ENCODE measurements at places on chromosomes 12 and 14. TPM values are rescaled to one million over a fixed set of nuclear protein-coding genes. Genes with fewer than 3 reads are reported as not detected.
A peak's percentile ranks its signal among the peaks of the same experiment; 100 is the strongest.

DNA sequence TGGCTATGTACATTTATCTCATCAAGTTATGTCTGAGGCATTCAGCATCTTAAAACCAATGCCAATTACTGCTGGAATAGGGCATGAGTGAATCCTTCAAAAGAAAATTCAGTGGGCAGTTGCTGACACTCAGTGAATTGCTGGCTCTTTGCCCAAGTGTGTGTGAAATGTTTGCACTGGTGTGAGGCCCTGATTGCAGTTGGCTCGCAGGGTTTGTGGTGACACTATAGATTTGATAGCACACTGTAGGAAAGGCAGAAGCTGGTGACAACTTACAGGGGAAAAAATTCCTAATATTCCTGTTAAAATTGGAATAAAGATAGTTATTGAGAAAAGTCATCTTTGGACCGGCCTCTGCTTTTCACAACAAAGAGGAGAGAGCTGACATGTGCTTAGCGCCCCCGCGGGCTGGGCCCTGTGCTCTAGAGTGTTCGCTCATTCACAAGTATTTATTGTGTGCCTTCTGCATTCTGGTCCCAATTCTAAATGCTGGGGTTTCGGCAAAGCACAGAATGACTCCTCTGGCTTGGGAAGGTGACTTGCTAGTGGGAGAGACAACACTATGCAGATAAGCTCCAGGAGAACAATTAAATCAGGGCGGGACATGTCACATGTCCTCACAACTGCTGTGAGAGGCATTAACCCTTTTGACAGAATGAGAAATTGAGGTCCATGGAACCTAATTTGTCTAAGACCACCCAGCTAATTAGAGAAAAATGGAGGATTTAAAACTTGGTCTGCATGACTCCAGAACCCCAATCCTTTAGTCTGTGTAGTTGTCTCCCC lies 418.7 kb downstream of the NPAS3 start:
- no peak for DNase-seq

GRCh38 chr12:29754235-29755189 lies 29.2 kb downstream of the TMTC1 start:
- DNase-seq = no peak

DNA sequence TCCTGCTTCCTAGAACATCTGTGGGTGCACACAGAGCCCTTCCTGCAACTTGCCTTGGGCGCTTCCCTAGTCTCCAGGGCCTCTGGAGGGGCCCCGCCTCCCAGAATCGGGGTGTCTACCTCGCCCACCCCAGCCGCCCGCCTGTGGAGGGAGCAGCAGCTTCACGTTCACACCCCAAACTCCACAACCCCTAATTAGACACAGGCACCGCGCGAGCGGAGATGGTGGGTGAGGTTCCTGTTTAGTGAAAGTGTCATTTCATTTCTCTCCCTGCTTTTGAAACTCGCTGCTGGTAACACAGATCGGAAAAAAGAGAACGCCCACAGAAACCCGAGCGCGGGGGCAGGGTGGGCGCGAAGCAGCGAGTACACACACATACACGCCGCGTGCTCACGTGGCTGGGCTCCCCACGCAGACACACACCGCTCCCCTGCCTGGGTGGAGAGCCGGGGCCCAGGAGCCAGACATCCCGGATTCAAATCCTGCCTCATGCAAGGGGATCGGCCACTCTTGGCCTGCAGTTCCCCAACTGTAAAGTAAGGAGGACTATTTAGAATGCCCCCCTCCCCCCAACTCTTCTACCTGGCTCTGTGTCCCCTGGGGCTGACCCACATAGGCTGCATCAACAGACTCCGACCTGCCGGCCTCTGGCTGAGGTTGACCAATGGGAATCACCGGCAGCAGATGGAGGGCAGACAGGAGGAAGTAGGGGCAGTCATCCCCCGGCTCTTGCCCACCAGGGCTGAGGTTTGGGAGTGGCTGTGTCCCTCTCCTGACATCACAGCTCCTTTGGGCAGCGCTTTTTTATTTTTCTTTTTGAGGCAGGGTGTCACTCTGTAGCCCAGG lies 79.2 kb upstream of the NCOR2 start:
- DNase-seq = no peak

GRCh38 chr14:21846227-21846885 lies 172.7 kb upstream of the OR4E1 start:
- DNase-seq = peak; percentile 64

DNA sequence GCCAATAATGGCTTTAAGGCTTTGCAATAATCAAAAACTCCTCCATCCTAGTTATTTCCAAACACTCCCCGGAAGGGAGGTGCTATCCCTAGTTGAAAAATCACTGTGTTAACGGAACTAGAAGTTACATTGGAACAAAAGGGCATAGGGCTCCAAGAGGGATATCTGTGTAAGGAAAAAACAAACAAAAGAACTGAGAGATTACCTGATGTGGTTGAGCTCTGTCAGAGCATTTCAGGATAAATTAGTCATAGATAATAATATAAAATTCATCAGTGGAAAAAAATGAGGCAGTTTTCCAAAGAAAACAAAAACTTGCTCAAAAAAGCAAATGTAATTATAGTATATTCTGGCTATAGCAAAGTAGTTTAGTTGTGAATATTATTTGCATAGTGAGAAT lies 27.4 kb upstream of the PAPLN start:
- DNase-seq = no peak

DNA sequence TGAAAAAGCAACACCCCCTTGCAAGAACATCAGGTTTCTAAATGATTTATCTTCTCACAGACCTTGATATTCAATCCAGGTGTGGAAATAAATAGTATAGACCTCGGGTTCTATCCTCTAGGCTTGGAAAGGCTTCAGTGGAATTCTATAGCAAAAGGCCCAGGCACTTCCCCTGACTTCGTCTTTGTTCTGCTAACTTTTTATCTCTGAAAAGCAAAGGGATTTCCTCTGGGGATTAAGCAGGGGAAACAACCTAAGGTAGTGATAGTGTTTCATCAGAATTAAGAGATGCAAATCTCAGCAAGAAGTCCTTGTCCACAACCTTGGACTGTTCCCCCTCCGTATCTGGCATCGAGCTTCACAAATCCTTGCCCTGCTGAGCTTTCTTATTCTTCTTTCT lies 59.5 kb upstream of the DUSP6 start:
- no peak for DNase-seq

DNA sequence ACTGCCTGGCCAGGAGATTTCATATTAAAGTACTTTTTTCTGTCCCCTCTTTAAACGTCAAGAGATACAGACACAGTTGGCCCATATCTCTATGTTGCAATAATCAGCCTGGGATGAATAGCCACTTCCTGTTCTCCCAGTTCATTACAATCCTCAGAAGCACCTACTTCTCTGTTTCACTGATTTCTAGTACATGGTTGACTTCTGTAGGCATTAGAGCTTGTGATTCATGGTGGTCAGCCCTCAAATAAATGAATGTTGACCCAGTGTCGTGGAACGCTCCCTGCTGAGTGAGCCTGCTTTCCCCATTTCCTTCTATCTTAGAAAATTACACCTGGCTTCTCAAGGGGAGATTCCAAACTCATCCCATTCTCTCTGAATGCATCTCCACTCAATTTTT lies 416.7 kb downstream of the PDZRN4 start:
- no peak for DNase-seq

DNA sequence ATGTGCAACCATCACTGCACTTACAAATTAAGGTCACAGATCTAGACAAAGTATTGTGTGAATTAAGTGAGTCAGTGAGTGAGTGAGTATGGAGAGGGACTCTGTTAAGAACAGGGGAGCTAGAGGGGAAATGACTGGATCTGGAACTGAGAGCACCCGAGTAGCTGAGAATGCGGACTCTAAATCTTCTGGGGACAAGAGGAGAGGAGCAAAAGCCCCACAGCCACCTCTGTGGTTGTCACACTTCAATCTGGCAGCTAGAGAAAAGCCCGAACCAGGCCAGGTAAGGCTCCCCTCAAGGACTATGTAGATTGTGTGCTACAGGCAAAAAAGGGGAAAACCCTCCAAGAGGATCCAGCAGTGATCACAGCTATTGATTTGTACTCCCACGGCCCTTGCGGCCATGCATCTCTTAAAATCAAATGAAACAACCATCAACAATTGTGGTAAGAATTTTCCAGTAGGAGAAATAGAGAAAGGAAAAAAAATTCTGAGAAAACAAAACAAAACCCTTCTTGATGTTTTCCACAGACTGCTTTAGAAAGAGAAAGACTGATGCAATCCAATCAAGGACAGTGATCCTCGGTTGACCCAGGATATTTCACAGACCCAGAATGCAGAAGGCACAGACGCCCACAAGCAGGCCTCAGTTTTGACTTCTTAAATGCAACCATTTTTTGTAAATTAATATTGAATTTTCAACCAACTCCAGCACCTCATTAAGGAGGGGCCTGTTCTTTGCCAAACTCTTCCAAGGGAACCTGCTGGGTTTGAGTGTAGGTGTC lies 109.6 kb downstream of the SLC38A6 start:
- DNase-seq = no peak

DNA sequence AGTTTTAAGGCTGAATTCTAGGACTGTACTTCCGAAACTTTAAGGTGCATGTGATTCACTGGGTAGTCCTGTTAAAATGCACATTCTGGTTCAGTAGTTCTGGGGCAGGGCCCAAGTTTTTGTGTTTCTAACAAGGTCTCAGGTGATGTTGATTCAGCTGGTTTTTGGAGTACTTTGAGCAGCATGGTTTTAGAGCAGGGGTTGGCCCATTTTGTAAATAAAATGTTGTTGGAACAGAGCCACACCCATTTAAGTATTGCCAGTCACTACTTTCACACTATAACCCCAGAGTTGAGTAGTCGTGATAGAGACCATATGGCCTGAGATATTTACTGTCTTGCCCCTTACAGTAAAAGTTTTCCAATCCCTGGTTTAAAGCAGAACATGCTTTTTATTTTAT lies 111.3 kb downstream of the SYNE2 start:
- no peak for DNase-seq

GRCh38 chr12:100672075-100672592 lies 98.7 kb downstream of the GAS2L3 start:
- no peak for DNase-seq

DNA sequence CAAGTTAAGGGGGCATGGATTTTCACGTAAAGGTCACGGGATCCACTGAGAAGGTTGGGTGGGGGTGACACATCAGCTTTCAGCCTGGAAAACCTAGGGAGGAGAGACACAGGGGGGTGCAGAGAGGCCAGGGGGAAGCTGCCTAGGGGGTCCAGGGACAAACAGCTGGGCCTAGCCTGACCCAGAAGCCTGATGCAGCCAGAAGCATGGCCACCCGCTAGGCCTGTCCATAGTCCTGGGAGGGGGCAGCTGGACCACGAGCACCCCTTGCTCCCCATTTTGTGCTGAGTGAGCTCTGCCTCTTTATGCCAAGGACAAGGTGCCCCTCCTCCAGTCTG lies 322.7 kb upstream of the RTL1 start:
- no peak for DNase-seq

DNA sequence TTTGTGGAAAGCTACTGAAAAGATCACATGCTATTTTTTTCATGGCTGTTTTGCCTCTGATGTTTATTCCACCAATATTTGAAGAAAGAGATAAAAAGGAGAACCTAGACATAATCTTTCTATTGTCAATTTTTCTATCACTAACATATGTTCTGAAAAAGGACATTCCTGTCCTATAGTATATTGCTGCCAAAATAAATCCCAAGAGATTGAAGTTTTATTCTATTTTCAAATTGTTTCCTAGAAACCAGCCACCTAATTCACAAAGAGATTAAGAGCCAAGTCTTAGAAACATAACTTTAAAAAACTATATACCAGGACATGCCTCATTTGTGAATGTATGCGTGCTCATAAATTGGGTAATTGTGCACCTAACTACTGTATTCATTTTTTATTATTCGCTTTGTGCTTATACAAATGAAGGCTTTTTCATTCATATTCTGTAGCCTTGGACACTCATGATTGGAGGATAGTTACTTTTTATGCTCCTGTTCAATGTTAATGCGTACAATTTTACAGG lies 200.7 kb downstream of the FUT8 start:
- DNase-seq = no peak

DNA sequence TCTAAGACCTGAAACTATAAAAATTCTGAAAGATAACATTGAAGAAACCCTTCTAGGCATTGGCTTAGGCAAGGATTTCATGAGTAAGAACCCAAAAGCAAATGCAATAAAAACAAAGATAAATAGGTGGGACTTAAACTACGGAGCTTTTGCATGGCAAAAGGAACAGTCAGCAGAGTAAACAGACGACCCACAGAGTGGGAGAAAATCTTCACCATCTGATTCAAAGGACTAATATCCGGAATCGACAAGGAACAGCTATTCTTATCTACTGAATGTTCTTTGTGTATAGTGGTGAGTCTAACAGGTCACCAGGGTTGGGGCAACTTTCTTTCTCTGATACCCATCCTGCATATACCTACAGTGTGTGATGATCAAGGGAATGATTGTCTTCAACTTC lies 198.6 kb downstream of the CCDC91 start:
- DNase-seq = no peak

- DNase-seq = no peak
Measured at GRCh38 chr14:23572836-23573235, 5.2 kb upstream of the AP1G2 start.

DNA sequence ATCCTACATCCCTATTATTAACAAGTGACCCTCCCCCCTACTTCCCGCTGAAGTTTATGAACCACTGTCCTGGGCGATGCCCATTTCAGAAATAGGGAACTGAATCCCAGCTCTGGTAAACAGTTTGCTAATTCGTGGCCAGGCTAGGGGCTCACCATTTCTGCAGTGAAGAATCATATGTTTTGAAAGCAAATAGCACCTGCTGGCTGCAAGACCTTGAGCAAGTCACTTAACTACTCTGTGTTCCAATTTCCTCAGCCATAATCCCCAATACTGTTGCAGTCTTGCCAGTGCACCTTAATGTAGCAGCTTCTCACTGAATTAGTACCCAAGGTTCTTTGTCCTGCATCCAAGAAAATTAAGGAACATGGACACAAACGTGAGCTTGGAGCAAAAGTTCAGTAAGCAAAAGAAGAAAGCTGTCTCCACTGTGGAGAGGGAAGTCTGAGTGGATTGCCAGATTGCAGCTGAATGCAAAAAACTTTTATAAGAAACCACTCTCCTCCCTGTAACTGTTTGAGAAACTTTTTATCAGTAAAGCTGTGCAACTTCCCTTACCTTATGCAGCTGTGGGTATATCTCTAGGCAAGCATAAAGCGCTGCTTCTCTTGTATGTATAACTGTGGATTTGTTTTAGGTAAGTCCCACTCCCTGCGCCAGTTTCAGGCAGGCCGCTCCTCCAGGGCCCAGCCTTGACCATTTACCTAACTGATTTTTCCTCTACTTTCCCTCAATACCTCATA lies 824 bp downstream of the OAS1 start:
- DNase-seq = no peak

GRCh38 chr14:71529848-71530247 lies 402.4 kb upstream of the RGS6 start:
- DNase-seq = peak; percentile 66

Gene NRXN3
- total RNA-seq = 38.1 TPM

Gene GDF11
- 10.0 TPM for total RNA-seq

Gene SLC25A47
- total RNA-seq = not detected

Gene TMX1
- 27.3 TPM for total RNA-seq

Gene CMA1
- total RNA-seq = 2.3 TPM

Gene PROX2
- total RNA-seq = not detected

Gene NFATC4
- total RNA-seq = 78.9 TPM

Data from sciatic nerve (tissue), 2 donors.